ENCODE measurements at places on chromosomes 12 and 14. TPM values are rescaled to one million over a fixed set of nuclear protein-coding genes. Genes with fewer than 3 reads are reported as not detected.
A peak's percentile ranks its signal among the peaks of the same experiment; 100 is the strongest.

CLEC7A gene
- total RNA-seq = 0.48 TPM

ZFYVE1 gene
- total RNA-seq = 15.5 TPM

DNA sequence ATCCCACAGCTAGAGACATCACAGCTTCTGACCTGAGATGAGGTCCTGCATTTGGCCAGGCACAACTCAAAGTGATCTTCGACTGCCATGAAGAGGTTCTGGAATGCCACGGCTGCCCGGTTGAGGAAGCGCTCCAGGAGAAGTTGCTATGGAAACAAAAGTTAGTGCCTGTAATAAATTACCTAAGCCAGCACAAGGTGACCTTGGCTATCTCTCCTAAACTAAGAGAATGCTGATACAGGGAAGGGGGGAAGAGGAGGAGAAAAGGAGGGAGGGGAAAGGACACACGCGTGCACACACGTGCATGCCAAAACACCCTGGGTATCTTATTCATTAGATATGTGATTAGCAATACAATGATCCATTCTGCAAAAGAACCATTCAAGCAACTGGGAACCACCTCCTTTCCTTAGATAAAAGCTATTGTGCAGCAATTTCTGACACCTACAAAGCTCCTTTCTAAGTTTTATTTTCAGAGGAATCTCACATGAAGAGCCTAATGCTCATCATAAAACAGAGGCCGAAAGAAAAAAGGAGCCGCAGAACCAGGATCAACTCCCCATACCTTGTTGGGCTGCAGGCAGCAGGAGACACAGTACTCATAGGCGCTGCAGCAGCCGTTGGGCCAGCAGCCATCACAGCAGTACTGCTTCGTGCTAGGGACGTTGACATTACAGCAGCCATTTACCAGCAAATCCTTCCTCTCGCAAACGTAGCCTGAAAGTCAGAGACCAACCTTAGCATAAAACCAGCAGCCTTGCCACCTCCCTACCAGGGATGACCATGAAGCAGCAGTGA, 17.9 kb downstream of the SPRING1 start:
- no peak for DNase-seq

KSR2 gene
- not detected for total RNA-seq

NXPH4 gene
- 2.4 TPM for total RNA-seq

GRCh38 chr14:69943084-69943780, 64.0 kb downstream of the SMOC1 start:
- DNase-seq = no peak

GRCh38 chr14:38992067-38992844, 110.8 kb downstream of the SEC23A start:
- no peak for DNase-seq

- no peak for DNase-seq
Observed at GRCh38 chr12:3294481-3294911, 196.5 kb upstream of the PRMT8 start.

GRCh38 chr14:100618318-100618693, 31.1 kb upstream of the BEGAIN start:
- DNase-seq = no peak

TSHR gene
- total RNA-seq = 0.39 TPM

APOF gene
- not detected for total RNA-seq

GRCh38 chr12:113090740-113091139, 34.2 kb downstream of the DTX1 start:
- DNase-seq = no peak

DNA sequence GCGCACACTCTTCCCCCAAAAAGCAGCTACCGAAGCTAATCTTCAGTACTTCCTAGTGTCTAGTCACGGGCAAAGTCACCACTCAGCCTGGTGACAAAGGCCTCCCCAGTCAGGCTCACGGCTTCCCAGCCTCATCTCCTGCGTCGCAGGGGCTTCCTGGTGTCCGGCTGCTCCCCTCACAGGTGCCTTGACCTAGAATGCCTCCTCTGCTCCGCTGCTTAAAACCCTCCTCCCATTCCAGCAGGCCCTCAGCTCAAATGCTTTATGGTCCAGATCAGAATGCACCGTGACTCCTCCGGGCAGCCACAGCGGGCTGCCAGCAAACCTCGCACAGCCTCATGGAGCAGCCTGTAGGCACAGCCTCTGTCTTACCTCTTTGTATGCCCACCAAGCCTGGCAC, 53.1 kb downstream of the PRIMA1 start:
- DNase-seq = no peak

PLEK2 gene
- 0.85 TPM for total RNA-seq

- no peak for DNase-seq
Observed at GRCh38 chr14:105479431-105480158, 5.0 kb downstream of the CRIP2 start.

CELA1 gene
- total RNA-seq = not detected

- no peak for DNase-seq
Observed at GRCh38 chr14:49089107-49089506, 497.1 kb downstream of the RPS29 start.

- DNase-seq = no peak
Observed at GRCh38 chr12:67358781-67359338, 89.7 kb downstream of the CAND1 start.

AQP2 gene
- total RNA-seq = not detected

GRCh38 chr12:11712491-11712890, 63.0 kb downstream of the ETV6 start:
- no peak for DNase-seq

DNA sequence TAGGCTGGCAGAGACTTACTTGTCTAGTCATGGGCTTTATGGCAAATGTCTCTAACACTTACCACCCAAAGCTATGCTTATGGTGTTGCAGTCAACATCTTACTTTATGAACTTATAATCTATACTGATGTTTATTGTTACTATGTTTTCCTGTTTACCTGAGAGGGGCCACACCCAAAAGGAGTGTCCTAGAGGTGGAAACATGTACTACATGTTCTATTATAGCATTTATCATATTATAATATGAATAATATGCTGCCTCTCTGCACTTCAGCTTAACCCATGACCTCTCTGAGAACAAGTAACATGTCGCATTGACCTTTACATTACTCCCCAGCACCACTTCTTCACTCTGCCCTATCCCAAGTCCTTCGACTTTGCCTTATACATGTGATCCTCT, 501.8 kb downstream of the ETNK1 start:
- DNase-seq = no peak

DNA sequence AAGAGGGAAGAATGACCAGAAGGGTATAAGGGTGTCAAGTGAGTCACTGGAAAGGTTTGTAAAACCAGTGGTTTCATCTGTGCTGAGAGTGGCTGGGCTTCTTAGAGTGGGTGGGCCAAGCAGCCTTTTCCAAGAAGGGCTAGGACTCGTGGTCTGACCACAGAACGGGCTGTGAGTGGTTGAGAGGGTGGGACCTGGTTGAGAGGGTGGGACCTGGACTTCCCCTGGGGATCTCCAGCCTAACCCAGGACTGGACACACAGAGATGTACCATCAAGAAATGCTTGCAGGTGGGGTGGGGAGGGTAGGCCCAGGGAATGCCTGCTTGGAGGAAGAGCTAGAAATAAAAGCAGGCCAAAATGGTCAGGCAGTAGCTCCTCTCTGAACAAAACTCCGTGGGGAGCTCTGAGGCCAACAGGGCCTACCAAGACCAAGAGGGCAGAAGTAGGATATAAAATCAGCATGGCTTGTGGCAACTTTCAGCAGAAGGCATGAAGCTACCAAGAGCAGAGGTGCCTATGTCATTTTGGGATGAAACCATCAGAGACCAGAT, 140.5 kb downstream of the FOXN3 start:
- DNase-seq = peak; percentile 58

SLC25A21 gene
- total RNA-seq = not detected

- no peak for DNase-seq
Observed at GRCh38 chr12:111067498-111067897, 147.1 kb upstream of the MYL2 start.

GRCh38 chr12:103268831-103269514, 226.8 kb downstream of the C12orf42 start:
- DNase-seq = no peak
